ENCODE measurements at places on chromosomes 6 and 20.
A peak's percentile ranks its signal among the peaks of the same experiment; 100 is the strongest.

GRCh38 chr20:1930165-1930564 lies 35.0 kb downstream of the SIRPA start:
- no peak for DNase-seq

DNA sequence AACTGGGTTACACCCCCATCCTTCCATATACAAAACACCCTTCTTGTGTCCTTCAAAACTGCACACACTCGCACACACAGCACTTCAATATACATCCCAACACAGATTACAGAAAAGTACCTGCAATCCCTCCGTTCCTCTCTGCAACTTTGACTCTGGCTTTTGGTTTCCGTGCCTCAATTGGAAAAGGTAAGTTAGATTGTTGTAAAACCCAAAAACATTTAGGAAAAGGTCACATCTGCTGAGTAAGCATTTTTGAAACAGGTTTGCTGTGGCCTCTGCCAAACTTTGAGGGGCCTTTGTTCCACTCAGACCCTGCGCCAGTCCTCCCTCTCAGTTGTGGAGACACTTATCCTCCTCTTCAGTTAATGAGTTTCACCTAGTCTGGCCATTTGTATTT lies 4.2 kb downstream of the NKX2-4 start:
- no peak for DNase-seq

- no peak for DNase-seq
Measured at GRCh38 chr6:64083261-64083660, 447.7 kb downstream of the PHF3 start.

GRCh38 chr6:52663936-52664185 lies 7.1 kb upstream of the TMEM14A start:
- no peak for DNase-seq

DNA sequence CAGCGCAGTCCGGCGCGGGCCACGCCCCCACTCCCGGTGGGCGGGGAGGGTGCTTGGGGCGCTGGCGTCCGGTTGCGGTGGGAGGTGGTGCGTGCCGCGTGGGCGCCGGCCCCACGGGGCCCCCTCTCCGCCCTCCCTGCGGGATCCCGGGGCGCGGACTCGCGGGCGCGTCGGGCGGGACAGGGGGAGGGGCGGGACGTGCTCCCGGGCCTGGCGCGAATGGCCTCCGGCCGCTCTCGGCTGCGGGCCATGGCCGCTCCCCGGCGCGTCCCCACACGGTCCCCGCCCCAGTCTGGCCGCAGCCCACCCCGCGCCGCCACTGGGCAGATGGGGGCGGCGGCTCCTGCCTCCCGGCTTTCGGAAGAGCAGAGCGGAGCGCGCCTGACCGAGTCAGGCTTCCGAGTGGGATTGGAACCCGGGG lies 771 bp upstream of the PPP1R3G start:
- no peak for DNase-seq

DNA sequence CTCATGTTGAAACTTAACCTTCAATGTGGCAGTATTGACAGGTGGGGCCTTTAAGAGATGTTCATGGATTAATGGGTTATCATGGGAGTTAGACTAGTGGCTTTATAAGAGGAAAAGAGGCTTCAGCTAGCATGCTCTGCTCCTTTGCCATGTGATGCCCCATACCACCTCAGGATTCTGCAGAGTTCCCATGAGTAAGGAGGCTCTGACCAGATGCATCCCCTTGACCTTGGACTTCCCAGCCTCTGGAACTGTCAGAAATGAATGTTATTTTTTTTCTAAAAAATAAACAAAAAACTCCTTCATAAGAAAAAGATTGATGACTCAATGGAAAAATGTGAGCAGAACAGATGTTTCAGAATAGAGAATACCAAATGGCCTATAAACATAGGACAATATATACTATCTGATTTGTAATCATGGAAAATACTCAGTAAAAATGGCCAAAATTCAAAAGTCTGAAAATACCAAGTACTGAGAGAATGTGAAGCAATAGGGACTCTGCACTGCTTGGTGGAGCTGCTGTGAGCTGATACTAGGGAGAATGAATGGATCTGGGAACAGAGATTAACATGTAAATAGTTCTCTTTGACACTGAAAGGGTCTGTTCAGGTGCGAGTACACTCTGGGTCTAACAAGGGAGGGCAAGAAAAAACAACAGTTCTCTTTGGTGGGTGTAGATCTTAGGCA lies 7.4 kb upstream of the TRIM39 start:
- no peak for DNase-seq

DNA sequence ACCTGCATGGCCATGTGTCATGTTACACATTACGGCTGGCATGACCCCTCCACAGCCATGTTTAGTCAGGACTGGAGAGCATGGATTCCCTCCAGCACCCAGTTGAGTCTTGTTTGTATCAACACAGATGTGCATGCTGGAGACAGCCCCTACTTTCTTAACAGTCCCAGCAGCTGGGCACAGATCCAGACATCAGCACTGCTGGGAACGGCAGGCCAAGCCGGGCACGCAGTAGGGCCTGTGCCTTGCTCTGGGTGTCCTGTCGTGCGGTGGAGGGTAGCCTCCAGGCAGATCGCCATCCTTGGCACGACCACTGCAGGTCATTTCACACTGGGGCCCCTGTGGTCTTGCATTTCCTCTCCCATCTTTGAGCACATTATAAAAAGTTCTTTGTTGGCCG lies 381.4 kb downstream of the SMOC2 start:
- no peak for DNase-seq

GRCh38 chr20:44585057-44585963 lies 2.9 kb downstream of the PKIG start:
- no peak for DNase-seq

- DNase-seq: no peak
Measured at GRCh38 chr6:36752886-36753506, 55.4 kb downstream of the RAB44 start.

GRCh38 chr6:34102696-34103095 lies 43.2 kb downstream of the GRM4 start:
- DNase-seq: no peak

DNA sequence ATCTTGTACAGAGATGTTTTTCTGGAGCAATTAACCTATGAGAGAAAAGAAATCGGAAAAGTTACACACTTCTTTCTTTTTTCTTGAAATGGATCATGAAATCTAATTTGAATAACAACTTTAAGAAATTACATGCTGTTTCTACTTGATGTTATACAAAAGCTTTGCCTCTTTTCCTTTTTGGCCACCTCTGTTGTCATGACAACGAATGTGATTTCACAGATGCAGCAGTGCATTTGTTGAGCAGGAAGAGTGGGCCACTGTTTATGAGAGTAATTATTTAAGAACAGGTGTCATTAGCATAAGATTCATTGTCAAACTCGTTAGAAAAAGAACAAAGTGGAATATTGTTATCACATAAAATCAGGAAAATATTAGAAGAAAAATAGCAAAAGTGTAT lies 148.3 kb upstream of the IMPG1 start:
- DNase-seq: no peak

GRCh38 chr20:47350181-47350550 lies 6.3 kb downstream of the ZMYND8 start:
- DNase-seq: no peak

GRCh38 chr6:125746731-125747588 lies 2.5 kb upstream of the HEY2 start:
- peak; percentile 75 for DNase-seq

DNA sequence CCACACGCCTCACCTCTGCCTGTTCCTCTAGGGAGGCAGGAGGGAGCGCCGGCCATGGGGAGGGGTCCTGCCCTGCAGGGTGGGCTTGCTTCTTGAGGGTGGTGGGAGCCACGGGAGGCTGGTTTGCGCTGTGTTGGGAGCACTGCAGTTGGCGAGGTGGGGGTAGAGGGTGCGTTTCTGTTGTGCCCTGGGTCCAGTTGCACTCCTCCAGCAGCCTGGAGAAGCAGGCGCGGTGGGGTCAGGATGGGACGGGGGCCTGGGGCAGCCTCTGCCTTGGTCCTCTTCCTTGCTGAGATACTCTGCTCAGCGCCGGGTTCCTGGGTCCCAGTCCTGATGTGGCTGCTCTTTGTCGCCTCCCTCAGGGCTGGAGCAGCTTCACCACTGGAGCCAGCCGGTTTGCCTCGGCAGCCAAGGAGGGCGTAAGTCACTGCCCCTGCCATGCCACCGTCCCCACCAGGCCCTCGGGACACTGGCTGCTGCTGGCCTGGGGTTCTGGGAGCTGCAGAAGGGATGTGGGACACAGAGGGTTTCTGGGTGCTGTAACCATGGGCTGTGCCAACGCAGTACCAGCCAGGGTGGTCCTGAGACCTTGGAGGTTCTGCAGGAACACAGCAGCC lies 8.4 kb downstream of the ARFGAP1 start:
- DNase-seq: no peak

DNA sequence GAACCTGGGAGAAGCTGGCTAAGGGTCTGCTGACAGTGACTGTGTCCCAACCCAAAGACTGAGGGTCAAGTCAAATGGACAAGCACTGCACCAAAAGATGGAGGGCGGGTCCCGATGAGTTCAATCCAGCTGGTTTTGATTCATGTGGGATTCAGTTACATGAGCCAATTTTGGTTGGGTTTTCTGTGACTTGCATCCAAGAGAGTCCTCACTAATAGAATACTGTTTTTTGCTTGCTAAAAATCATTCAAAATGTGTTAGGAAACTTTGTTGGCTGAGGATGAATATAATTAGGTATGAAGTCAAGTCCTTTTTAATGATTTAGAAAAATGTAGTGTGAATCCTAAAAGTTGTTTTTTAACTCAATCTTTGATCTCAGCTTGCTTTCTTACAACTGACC lies 323.8 kb upstream of the NOX3 start:
- no peak for DNase-seq

DNA sequence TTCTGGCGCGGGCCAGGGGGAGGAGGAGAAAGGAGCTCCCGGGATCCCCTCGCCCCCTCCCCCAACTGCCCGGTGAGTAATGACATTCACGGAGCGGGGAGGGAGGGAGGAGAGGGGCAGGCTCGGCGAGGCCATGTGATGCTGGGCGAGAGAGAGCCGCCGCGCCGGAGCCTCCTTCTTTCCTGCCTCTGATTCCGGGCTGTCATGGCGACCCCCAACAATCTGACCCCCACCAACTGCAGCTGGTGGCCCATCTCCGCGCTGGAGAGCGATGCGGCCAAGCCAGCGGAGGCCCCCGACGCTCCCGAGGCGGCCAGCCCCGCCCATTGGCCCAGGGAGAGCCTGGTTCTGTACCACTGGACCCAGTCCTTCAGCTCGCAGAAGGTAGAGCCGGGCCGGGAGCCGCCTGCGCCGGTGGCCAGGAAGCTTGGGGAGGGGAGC lies at the start of gene GDAP1L1:
TSS of gene GDAP1L1 (plus strand) at position 178 of the 441 bp plus-strand sequence. CDS start at position 205, 27 bp downstream.
- no peak for DNase-seq

- no peak for DNase-seq
Measured at GRCh38 chr6:103036846-103037245, 1643.3 kb downstream of the GRIK2 start.

- DNase-seq: no peak
Measured at GRCh38 chr6:113330636-113330946, 526.6 kb upstream of the MARCKS start.

DNA sequence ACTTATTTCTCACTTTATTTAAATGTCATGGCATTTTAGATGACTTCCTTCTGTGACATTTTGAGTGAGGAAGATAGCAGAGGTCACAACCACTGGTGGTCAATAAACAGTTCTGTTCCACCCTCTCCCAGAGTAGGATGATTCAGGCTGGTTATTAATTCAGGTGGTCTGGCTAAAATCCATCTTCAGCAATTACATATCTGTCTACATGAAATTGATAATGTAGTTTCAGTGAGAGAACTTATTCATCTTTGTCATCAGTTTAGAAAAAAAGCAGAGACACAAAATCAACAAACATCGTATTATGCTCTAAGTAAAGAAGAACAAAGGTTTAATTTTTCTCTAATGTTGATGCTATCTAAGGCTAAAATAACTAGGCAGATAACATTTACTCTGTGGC lies 525.5 kb downstream of the TENT5A start:
- DNase-seq: no peak

DNA sequence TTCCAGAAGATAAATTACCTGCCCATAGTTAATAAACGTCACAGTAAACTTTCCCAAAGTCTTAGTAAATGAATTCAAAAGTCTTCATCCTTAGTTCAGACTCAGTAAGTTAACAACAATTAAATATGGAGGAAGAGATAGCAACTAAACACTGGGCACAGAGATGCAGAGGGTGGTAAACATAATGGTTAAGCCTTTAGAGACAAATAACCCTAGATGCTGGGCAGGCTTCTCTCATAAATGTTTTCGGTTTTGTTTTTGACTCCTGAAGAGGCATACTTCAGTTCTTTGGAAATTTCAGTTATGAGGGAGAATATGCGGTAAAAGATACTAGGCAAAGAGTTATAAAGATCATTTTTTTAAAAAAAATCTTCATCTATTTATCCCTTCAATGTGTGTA lies 369.8 kb downstream of the FRK start:
- DNase-seq: no peak

- no peak for DNase-seq
Measured at GRCh38 chr20:1509237-1509636, 18.0 kb upstream of the SIRPB2 start.

GRCh38 chr20:35320396-35321126 lies 28.3 kb upstream of the FAM83C start:
- DNase-seq: no peak

GRCh38 chr20:50415516-50416268 lies 94.5 kb upstream of the PTPN1 start:
- DNase-seq: no peak

DNA sequence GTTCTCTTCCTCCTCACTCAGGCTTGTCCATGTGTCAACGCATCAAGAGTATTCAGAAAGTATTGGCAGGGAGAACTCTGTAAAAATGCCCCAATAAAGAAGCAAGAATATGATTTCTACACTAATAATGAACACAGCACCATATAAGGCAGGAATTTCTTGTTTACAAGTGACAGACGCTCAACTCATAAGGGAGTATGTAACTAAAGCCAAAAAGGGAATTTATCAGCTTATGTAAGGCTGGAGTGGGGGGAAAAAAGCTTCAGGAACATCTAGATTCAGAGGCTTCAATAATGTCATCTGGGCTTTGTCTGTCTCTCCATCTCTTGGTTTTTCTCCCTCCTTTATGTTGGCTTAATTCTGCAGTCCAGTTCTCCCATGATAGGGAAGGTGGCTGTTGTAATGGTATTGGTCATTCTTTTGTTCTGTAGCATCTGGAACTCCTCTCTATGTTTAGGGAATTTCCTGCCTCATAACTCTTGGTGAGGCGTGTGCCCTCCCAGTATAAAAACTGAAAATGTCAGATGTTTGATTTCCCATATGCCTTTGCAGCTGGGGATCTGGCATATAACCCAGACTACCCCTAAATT lies 125.1 kb upstream of the COL21A1 start:
- DNase-seq: no peak

DNA sequence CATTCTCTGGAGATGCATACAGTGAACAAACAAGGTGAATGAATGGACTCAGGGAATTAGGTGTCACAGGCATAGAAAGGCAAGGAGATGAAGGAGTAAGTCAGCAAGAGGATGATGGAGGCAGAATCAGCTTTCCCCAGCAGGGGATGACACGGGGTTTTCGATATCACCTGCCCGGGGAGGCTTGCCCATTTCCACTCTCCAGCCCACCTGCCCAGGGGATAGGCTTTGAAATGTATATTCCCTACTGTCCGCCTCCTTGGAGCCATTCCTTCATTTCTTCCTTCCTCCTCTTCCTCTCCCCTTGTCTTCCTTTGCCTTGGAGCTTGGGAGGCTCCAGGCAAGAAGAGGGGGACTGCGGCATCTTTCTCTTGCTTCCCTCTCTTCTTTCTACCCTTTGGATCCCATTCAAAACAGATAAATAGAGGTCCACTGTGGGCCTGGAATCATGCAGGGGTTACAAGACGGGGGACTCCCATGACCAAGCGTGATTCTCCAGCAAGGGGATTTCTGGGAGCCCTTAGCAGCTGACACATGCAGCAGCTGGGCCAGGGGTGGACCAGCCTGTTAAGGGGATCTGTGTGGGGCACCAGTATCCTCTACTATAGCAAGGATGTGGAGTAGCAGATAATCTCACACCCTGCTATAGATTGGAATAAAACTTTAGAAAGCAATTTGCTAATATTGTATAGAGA lies 23.5 kb upstream of the RNF24 start:
- peak; percentile 45 for DNase-seq

- DNase-seq: no peak
Measured at GRCh38 chr6:17318435-17319165, 37.4 kb downstream of the RBM24 start.
